ENCODE measurements at places on chromosomes 12 and 14. TPM values are rescaled to one million over a fixed set of nuclear protein-coding genes. Genes with fewer than 3 reads are reported as not detected.

GRCh38 chr14:80805136-80805535 is 136.4 kb downstream of the CEP128 start:
- ATAC-seq: no peak

Gene BCL11B
- 0.09 TPM for total RNA-seq

DNA sequence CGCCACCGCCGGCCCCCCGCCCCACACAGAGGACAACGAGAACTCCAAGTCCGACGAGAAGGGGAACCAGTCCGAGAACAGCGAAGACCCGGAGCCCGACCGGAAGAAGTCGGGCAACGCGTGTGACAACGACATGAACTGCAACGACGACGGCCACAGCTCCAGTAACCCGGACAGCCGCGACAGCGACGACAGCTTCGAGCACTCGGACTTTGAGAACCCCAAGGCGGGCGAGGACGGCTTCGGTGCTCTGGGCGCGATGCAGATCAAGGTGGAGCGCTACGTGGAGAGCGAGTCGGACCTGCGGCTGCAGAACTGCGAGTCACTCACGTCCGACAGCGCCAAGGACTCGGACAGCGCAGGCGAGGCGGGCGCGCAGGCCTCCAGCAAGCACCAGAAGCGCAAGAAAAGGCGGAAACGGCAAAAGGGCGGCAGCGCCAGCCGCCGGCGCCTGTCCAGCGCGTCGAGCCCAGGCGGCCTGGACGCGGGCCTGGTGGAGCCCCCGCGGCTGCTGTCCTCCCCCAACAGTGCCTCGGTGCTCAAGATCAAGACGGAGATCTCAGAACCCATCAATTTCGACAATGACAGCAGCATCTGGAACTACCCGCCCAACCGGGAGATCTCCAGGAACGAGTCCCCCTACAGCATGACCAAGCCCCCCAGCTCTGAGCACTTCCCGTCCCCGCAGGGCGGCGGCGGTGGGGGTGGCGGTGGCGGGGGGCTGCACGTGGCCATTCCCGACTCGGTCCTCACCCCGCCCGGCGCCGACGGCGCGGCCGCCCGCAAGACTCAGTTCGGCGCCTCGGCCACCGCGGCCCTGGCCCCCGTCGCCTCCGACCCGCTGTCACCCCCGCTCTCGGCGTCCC is 150.9 kb downstream of the EGLN3 start:
- ATAC-seq: peak; percentile 15

- peak; percentile 78 for ATAC-seq
These were observed 178.6 kb downstream of the ADGRD1 start for GRCh38 chr12:131132118-131132892.

DNA sequence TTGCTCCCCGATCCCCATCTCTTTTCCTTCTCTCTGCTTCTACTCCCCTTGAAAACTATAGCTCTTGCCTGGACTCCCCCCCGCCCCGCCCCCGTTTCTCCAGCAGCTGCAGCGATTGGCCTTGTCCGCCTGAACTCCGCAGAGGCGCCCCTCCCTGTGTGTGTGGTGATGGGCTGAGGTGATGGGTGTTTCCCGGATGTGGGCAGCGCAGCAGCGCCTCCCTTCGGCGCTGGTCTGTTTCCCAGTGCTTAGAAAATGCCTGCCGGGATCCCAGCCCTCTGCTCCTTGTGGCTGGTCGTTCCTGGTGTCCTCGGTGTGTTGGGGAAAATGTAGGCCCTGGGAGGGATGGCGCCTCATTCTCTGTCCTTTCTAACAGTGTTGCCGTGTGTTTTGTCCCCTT is 43.3 kb downstream of the GALNT8 start:
- no peak for ATAC-seq

- peak; percentile 29 for ATAC-seq
These were observed 42.6 kb upstream of the MED13L start for GRCh38 chr12:116319898-116320621.

DNA sequence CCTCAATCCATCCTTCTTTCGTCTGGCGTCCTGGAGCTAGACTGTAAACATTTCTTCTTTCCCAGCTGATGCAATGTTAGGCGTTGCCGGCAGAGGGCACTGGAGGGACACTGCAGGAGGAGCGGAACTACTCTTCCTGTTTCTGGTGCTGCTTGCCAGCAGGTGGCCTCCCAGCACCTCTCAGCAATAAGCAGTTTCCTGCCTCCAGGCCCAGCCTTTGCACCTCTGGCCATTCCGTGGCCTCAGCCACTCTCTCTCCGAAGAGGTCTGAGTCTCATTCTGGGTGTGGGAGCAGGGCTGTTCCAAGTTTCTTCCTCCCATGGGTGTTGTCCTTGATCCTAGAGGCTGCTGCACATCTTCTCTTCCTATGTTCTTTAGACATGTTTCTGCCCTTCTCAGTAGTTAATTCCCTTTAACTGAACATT is 7.5 kb upstream of the ASPG start:
- peak; percentile 99 for ATAC-seq

GRCh38 chr12:52130711-52131110 is 51.2 kb downstream of the SMIM41 start:
- ATAC-seq: no peak

Data from motor neuron (in vitro differentiated cells).